Prostate gland (tissue), 2 donors: ENCODE measurements at places on chromosomes 5 and 9. TPM values are rescaled to one million over a fixed set of nuclear protein-coding genes. Genes with fewer than 3 reads are reported as not detected.

DNA sequence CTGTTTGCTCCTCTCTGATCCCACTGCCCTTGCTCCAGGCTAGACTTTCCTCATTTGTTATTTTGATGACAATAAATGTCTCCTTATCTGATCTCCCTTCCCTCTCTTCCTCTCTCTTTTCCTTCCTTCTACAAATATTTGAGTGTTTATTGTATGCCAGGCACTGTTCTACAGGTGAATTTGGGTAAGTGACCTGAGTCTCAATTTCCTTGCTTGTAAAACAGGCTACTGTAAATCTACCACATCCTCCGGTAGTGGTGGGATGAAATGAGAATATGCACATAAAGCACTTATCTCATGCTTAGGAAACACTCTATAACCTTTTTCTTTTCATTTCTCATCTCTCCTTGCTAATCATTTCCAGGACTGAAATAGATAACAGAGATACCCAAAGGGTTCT, 86.4 kb downstream of the HMHB1 start:
- H3K4me3 ChIP-seq = no peak overlapping the region
- no peaks in the 10 kb centered on the region for H3K27me3 ChIP-seq
- no peak overlapping the region for H3K27ac ChIP-seq
- H3K36me3 ChIP-seq = no peaks in the 10 kb centered on the region
- H3K4me1 ChIP-seq = no peaks in the 10 kb centered on the region
- no peak for DNase-seq

- no peaks in the 10 kb centered on the region for H3K36me3 ChIP-seq
- H3K4me3 ChIP-seq = no peak overlapping the region
- H3K27ac ChIP-seq = no peak overlapping the region
- H3K27me3 ChIP-seq = no peaks in the 10 kb centered on the region
- DNase-seq = no peak
These were observed 218.5 kb downstream of the COMMD10 start for GRCh38 chr5:116303340-116303739.

GRCh38 chr9:95107001-95107749, 210.3 kb downstream of the FANCC start:
- peak overlapping the region; percentile 10 for H3K27ac ChIP-seq
- H3K36me3 ChIP-seq = no peaks in the 10 kb centered on the region
- no peaks in the 10 kb centered on the region for H3K27me3 ChIP-seq
- H3K4me1 ChIP-seq = peaks cover 7% of the 10 kb centered on the region
- no peak for DNase-seq

GRCh38 chr9:132411091-132411508, 1.1 kb downstream of the CFAP77 start:
- H3K27me3 ChIP-seq = peaks cover 13% of the 10 kb centered on the region
- DNase-seq = peak; percentile 28
- H3K36me3 ChIP-seq = no peaks in the 10 kb centered on the region
- H3K4me3 ChIP-seq = no peak overlapping the region

The FBP2 gene
- 2.0 TPM for total RNA-seq

The IFNB1 gene
- total RNA-seq = not detected

The POLR3G gene
- total RNA-seq = 6.4 TPM

The TYRP1 gene
- 0.80 TPM for total RNA-seq
